Amygdala (tissue), 56 donors: ENCODE measurements at places on chromosomes 4 and X.

DNA sequence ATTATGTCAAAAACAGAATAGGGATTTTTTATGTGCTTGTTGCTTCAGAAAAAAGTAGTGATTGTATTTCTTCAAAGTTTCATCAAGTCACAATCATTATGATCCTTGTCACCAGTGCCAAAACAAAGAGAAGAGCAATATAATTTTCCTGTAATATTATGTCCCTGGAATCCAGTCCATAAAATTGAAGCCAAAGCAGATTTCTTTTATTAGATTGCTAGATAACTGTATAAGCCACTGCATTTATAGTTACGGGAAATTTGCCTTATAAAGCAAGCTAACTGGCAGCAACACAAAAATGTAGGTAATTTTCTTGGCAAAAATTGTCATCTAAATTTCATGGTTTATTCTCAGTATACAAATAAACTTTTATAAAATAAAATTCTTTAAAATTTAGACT lies 296.1 kb upstream of the ANKRD50 start:
- no peak for DNase-seq

DNA sequence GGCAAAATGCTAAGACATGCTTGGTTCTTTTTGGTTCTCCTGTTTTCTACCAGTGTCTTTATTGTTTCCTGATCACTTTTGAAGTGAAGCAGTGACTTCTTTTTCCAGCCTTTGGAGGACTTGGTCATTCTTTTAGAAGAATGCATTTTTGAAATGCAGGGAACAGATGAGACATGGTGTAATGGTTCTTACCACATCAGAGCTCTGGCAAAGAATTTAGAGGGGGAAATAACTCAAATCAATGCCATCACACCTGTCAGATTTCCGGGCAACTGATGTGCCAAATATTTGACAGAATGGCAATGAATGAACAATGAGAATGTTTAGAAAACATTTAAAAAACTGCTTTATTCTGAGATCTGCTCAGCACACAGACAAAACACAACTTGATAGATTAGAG lies 519.6 kb downstream of the IQCM start:
- DNase-seq: no peak

- DNase-seq: no peak
These were observed 2.7 kb downstream of the SMAD1 start for GRCh38 chr4:145484225-145484846.

DNA sequence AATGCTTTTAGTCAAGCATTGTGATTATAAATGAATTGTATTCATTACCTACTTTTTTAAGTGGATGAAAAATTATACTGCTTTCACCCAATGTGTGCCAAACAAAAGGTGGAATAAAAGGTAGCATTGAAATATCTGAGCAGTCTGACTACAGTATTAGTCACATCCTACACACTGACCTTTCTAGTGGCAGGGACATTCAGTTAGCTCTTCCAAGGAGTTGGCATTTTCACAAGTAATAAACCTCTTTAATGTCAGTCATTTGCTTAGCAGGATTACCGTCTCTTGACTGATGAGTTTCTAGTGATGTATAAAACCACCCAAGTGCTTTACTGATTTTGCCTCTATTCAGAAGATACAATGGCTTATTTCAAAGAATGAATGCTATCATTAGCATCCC lies 687.9 kb downstream of the ARAP2 start:
- no peak for DNase-seq

DNA sequence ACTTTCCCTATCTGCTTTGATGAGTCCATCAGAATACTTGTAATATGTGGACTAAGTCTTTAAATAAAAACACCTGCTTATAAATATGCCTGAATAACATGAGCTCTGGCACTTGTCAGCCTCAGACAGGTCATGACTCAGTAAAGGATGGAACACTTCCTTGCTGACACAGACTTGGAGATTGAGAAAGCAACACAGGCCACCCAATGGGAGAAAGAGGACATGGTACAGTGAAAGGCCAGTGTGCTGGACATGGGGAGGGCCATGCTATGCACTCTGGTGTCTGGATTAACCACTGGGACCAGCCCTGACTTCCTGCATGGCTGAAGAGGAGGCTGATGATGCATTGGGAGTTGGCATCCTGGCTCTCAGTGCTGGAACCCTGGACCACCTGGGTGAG lies 149.5 kb downstream of the DHRSX start:
- DNase-seq: no peak

DNA sequence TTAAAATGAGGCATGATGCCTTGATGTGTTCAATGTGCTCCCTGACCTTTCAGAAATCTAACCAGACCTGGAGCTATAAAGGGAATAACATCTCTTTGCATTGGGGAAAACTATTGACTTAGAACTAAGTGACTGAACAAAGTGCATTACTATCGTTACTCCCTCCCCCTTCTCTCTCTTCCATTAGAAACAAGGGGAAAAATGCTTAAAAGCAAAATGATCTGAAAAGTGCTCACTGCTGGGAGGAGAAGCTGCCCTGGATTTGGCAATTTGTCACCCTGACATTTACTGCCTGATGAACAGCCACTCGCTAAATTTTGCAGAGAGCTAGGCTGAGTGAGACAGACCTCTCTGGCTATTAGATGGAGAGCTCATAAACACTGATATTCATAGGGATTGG lies 48.6 kb upstream of the PARM1 start:
- no peak for DNase-seq

DNA sequence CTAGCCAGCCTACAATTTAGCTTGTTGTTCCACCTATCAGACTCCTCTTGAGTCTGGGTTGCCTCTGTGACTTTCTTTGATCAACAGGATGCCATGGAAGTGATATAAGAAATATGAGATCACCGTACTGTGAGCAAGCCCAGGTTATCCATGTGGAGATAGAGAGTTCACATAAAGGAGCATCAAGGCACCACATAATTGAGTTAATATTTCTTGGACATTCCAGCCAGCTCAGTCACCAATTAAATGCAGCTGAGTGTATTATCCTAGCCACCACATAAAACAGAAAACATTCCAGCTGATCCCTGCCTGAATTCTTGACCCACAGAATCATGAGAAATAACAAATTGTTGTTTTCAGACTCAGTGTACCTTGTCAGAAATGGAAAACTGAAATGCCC lies 253.6 kb downstream of the PPP1R2C start:
- no peak for DNase-seq
